ENCODE measurements at places on chromosomes 3 and 15. TPM values are rescaled to one million over a fixed set of nuclear protein-coding genes. Genes with fewer than 3 reads are reported as not detected.
A peak's percentile ranks its signal among the peaks of the same experiment; 100 is the strongest.

DNA sequence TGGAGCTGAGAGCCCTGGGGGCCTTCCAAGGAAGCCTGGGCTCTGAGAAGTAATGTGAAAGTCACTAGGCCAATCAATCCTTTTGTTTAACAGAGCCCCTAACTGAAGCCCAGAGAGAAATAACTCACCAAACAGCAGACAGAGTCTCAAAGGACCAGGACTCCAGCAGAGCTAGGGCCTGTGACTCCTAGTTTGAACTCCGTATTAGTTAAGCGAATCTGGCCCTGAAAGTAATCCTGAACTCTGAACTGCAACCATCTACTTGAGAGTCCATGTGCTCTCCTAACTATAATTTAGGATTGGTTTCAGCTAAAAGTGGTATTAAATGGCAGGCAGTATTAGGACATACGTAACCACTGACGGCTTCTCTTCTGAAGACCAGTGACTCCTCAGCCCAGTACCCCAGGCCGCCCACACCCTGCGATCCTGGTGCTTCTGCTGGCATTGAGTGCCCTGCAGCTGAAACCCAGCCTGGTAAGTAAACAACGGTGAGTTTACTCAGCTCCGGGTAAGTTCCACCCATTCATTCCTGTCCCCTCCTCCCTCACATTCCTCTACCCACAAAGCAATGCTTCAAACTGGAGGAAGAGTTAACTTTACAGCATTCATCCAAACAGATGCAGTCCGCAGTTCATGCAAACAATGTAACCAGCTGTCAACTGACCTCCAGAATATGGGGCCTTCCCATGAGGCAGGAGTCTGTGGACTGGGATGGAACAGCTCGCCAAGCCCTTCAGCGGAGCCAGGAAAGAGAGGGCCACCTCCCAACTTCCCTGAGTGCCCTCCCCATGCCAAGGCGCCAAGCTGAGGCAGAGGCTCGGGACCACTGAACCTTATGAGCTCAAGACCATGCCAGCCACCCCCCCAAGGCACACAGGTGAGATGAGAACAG lies 7.3 kb downstream of the MYO5C start:
- peak; percentile 81 for DNase-seq

Gene CLDN18
- 0.27 TPM for polyA plus RNA-seq

DNA sequence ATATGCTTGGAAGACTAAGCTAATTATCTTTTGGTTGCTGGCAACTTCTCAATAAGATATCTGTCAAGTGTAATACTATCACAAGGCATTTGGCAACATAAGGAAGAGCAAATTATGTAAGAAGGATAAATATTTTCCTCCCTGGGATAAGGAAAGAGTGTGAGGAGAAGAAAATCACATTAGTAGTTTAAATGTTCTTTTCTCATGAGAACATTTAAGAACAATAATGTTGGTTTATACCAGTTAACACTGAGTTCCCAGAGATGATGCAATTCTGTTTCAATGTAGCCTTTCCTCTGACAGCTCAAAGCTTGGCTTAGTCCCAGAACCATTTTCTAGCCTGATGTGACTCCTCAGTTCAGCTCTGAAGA lies 66.1 kb upstream of the NPHP3 start:
- no peak for DNase-seq

DNA sequence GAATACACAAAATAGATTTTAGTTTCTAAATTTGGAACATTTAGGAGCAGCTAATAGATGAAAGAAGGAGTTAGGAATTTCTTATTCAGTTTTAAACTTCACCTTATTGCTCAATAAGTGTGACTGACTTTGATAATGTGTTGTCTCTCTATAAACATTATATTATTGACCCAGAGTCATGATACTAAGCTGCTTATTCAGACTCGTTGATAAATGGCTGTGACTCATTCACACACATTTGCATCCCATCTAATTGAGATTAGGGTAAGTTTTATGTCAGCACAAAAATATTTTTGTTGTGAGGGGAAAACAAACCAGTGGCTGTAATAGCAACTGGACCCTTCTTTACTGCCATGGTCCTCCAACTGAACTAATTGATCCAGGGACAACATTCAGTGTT lies 137.6 kb downstream of the GOLIM4 start:
- DNase-seq = no peak

- no peak for DNase-seq
These were observed 31.2 kb downstream of the PRR23E start for GRCh38 chr3:127224118-127224517.

DNA sequence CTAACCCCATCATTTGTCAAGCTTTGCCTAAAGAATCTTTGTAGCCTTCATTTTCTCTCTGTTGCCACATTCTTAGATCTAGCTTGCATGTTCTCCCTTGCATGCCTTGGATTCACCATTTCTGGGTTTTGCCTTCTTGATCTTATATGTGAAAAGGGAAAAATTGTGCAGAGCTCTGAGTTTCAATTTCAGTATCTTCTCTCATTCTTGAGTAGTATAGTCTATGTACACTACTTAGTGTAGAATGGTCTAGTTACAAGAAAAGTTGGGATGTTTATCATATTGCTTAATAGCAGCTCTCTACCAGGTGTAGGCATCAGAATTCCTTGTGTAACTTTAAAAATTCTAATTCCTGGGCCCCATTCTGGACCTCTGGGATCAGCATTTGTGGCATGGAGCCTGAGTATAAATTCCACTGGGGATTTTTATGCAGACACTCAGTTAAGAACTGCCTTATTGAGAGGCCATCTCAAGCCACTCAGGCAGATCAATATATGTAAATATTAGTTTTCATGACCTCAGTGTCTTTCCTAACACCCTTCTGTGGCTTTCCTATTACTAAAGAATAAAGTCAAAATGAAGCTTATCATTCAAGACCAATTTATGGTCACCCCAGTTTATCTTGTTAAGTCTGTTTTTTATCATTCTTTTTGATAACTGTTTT lies 23.4 kb downstream of the GTF2E1 start:
- DNase-seq = no peak

Gene SLC22A14
- 0.04 TPM for polyA plus RNA-seq

DNA sequence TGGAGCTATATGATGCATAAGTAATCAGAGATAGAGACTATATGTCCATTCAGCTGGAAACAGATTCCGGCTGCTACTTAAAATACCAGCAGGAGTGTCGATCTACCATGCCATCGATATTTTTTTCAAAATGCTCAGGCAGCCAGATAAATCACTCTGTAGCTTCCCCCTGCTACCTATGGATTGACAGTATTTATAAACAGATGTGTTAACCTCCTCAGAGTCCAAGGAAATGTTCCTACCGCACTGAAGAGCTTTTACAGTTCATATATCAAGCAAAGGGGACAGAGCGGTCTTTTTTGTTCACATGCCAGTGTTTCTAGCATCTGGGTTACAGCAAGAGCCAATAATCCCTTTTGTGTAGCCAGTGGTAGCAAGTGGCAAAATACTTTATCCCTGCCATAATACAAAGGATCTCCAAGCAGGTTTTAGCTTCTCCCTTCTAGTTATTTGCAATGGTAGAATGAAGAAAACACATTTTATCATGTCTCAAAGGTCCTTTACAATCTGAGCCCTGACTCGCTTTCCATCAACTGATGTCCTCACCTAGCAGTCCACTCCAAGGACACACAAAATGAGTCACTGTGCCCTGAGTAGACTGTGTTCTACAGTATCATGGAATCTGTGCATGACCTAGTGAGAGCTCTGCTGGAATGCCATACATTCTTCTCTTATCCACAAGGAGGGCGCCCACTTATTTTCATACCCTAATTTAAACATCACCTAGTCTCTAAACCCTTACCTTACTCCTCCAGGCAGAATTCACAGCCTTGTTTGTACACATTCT lies 507.0 kb downstream of the TBL1XR1 start:
- DNase-seq = no peak

Gene DNAH12
- polyA plus RNA-seq = 2.1 TPM

Gene GPR149
- polyA plus RNA-seq = not detected
